HL-60 (cell line): ENCODE measurements at places on chromosomes 6 and 20.
A peak's percentile ranks its signal among the peaks of the same experiment; 100 is the strongest.

- DNase-seq, result no peak
These were observed 37.8 kb downstream of the PPP1R16B start for GRCh38 chr20:38843346-38843745.

- peak; percentile 87 for DNase-seq
These were observed 43.7 kb upstream of the MAP7 start for GRCh38 chr6:136593748-136594490.

DNA sequence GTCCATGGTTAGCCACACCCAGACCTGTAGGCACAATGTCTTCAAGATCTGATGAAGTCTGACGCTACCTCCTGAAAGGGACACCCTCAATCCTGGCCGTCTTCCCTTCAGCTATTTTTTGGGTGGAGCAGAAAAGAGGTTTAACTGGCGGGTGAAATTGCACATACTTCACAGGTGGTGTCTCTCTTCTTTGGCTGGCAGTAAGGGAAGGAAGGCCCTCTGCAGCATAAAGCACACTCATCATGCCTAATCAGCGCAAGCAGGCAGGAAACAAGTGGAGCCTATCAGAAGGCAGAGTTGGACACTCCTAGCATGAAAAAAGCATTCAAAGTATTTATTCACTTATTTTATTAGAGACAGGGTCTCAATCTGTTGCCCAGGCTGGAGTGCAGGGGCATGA, 32.9 kb downstream of the PNLDC1 start:
- no peak for DNase-seq

DNA sequence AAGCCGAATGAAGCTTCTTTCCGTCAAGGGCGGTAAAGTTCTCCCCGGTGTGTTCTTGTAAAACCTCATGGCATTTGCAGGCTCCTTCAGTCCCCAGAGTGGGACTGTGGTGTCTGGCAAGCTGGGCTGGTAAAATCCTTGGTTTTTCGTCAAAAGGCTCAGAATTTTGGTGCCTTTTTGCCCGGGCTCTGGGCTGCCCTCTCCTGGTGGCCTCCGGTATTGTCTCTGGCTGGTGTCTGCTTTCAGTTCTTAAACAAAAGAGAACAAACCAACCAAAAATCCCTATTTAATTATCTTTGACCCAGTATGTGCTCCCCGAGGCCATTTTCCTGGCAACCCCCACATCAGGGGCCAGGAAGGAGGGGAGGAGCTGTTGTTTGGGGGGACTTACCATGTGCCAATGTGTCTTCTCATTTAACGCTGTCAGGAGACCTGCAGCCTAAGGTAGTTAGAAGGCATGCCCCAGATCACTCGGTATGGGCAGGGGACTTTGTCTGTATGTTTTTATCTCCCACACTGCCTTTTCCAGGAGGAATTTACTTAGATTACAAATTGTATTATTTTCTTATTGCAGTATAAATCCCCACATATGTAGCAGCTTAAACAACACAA, 11.1 kb downstream of the CDH4 start:
- DNase-seq, result peak; percentile 13

- DNase-seq, result no peak
These were observed 112.5 kb downstream of the FAM50B start for GRCh38 chr6:3961581-3962215.

DNA sequence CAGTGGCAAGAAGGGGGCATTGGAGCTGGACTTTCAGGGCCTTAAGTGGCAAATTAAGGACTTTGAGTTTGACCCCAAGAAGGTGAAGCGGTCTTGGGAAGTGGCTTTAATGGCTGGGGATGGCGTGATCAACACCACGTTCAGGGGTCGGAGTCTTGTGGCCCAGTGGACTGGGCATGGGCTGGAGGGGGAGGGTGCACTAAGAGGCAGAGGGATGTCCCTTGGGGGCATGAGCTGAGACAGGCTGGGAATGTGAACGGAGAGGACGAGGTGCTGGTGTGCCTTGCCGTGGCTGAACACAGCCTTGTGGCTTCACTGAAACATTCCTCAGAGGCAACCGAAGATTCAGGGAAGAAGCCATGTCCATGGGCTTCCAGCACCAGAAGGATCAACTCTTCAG, 227.0 kb downstream of the SYNDIG1 start:
- DNase-seq, result no peak

DNA sequence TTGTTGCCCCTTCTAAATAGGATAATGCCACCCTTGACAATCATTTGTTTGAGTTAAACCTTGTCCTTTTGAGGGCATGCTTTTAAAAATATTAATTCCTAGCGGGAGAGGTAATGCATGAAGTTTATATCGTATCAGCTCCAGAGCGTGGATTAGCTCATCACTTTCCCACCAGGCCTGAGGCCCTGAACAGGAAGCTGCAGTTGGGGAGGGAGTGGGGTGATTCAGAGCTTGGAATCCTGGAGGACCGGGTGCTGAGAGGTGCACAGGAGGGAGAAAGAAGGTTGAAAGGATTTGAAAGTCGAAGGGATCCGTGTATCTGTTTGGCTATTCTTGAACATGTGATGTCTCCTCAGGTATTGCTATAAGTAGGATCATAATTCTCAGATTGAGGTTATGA, 25.0 kb downstream of the ZDHHC14 start:
- DNase-seq, result no peak

- peak; percentile 65 for DNase-seq
These were observed 15.7 kb upstream of the QKI start for GRCh38 chr6:163398815-163399214.

- no peak for DNase-seq
These were observed 326.7 kb upstream of the FLRT3 start for GRCh38 chr20:14664101-14664500.
